ENCODE measurements at places on chromosomes 5 and 9. TPM values are rescaled to one million over a fixed set of nuclear protein-coding genes. Genes with fewer than 3 reads are reported as not detected.

GRCh38 chr9:13857521-13857920 is 456.4 kb downstream of the NFIB start:
- no peak for DNase-seq

- no peak for DNase-seq
Measured at GRCh38 chr9:111120526-111120925, 82.3 kb upstream of the LPAR1 start.

GRCh38 chr9:106864373-106865143 is 1.6 kb downstream of the ZNF462 start:
- DNase-seq = no peak

- no peak for DNase-seq
Measured at GRCh38 chr5:139091439-139092156, 106.6 kb downstream of the SIL1 start.

GRCh38 chr5:106092455-106092854 is 1578.3 kb downstream of the EFNA5 start:
- DNase-seq = no peak

- no peak for DNase-seq
Measured at GRCh38 chr5:139686706-139687441, 38.7 kb downstream of the CXXC5 start.

Gene ELP1
- total RNA-seq = 23.7 TPM

Gene IRX4
- total RNA-seq = not detected

Gene IFNA13
- total RNA-seq = not detected
